ENCODE measurements at places on chromosomes 1 and 21.
A peak's percentile ranks its signal among the peaks of the same experiment; 100 is the strongest.

DNA sequence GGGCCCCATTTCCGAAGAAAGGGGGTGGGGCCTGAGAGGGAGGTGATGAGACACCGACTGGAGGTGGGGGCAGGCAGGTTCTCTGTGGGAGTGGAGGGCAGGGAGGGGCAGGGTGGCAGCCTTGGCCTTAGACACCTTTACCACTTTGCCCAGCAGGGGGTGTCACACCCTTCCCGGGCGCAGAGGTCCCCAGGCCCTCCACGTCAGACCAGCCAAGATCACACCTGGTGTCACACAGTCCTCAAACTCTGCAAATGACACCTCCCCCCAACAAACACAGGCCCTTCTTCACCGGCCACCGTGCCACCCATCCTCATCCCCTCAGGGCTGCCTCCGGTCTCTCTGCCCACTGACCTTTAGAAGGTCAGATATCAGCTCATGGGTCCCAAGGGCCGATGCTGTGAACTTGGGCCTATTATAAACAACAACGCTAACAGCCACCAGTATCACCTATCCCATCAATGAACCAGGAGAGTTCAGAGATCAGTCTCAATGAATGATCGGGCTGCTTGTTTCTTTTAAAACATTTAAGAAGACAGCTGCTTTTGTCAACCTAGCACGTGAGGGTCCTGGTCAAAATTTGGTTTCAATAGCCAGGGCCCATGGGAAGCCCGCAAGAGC lies 103.9 kb downstream of the CASZ1 start:
- no peak for DNase-seq

- DNase-seq = no peak
Measured at GRCh38 chr1:58927041-58927721, 143.3 kb upstream of the JUN start.

- no peak for DNase-seq
Measured at GRCh38 chr1:53577761-53578100, 118.5 kb downstream of the DMRTB1 start.

GRCh38 chr1:29519788-29520110 lies 283.4 kb downstream of the PTPRU start:
- no peak for DNase-seq

GRCh38 chr1:179313004-179313403 lies 19.4 kb downstream of the SOAT1 start:
- no peak for DNase-seq

DNA sequence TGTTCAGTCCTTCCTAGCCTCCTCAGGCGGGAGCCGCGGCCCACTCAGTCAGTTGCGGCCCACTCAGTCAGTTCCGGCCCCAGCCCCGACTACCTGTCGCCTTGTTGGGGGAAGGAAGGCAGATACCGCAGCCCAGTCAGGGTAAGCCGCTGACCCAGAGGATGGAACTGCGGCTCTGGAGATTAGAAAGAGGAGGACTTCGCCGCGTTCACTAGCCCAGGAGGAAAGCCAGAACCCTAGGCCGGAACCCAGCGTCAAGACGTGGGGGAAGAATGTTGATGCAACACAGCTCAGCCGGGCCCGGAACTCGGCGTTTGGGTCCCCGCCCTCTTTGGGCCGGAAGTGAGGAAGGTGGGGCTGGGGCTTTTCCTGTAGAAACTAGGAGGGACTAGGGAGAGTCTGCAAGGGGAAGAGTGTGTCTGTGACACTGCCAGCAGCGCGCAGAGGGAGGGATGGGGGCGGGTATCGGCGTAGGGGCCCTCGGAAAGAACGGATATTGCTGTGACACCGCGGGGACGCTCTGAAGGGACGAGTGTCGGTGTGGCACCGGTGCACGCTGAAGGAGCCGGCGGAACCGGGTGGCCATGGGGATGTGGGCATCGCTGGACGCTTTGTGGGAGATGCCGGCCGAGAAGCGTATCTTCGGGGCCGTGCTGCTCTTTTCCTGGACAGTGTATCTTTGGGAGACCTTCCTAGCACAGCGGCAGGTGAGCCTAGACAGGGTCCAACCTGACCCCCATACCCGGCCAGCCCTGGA lies at the start of gene ZMPSTE24:
Gene ZMPSTE24, plus strand, starts transcription at position 549 of the 757 bp plus-strand sequence. Its CDS starts 36 bp downstream, at position 585.
- peak; percentile 92 for DNase-seq

DNA sequence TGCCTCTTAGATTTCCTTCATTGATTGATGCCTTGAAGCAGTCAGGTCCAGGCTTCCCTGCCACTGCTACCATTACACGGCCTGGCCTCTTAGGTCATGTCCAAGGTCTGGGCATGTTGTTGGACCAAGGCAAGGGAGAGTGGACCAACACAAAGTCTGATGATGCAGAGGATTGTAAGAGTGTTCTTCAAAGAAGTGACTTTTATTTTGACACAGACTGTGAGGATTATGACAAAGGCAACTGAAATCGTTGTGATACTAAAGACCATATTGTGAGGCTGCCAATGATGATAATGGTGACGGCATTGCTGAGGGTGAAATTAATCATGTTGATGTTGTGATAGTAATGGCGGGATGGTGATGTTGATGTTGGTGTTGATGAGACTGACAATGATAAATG lies 149.5 kb downstream of the GRIK3 start:
- no peak for DNase-seq

GRCh38 chr1:25167269-25168192 lies 64.8 kb downstream of the SYF2 start:
- DNase-seq = no peak

DNA sequence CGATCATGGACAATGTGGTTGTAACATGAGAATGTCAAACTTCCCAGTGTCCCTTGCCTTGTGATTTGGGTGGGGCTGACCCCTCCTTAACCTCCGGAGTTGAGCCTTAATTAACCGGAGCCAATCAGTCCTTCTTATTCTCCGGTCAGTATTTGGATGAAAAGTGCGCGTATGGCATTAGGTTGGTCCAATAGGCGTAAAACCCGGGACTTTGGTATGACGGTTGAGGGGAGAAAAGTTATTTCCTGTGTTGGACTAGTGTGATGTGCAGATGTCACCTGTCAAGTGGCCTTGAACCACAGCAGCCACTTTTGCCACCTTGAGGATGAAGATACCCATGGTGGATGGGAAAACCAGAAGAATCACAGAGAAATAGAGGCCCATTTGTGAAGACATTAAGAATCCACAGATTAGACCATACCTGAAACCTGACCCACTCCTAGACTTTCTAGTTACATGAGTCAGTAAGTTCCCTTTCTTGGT lies 5.1 kb downstream of the PAFAH2 start:
- DNase-seq = no peak

DNA sequence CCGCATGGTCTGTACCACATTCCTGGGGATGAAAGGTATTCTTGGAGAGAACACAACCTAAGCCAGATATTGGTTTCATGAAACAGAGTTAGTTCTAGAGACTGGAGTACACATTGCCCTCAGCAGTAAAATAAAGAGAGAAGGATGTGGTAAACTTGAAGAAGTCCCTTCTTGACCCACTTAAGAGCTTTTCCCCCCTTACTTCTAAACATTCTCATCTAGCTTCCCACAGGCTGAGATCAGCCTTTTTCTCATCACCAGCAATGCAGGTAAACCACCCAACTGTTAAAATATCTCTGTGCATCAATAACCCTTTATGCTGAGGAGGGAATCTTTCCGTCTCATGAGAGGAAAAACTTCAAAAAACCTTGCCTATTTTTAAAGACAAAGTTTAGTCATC lies 62.6 kb downstream of the SUSD4 start:
- DNase-seq = no peak

DNA sequence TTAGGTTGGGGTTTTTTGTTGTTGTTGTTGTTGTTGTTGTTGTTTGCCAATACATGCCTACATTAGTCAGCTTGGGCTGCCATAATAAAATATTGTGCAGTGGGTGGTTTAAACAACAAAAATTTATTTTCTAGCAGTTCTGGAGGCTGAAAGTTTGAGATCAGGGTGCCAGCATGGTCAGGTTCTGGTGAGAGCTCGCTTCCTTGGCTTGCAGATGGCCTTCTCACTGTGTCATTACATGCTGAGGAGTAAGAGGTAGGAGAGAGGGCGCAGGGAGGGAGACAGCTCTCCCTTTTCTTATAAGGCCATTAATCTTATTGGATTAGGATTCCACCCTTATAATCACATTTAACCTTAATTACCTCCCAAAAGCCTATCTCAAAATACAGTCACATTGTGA lies 52.7 kb downstream of the DIRAS3 start:
- DNase-seq = no peak

DNA sequence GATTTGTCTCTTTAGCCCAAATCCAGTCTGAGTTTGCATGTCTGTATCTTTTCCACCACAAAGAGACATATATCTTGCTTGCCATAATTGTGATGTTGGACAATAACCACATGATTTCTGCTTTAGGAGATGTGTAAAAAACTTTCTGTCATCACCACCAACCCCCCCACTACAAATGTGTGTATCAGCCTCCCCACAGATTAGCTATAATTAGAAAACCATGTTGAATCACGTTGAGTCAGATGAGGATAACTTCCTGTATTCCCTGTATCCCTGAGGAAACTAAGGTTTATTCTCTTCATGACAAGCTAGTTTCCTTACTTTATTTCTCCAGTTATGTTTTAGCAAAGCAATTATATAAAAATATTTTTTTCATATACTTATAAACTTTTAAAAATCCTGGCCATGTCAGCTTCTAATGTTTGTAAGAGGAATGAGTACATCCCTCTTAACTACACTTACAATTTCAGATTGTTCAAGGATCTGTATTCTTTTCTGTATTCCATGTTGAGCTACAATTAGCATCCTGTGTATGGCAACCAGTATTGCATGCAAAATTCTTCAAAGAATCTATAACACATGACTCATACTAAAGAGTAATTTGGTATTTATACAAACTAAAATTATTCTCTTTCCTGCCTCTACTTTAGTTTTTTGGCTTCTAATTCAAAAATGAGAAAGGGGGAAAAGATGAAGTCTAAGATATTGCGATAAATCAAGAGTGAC lies 143.0 kb downstream of the FMN2 start:
- DNase-seq = peak; percentile 64

- no peak for DNase-seq
Measured at GRCh38 chr1:231232870-231233734, 7.9 kb upstream of the GNPAT start.

- peak; percentile 65 for DNase-seq
Measured at GRCh38 chr1:98210064-98210463, 289.2 kb upstream of the DPYD start.

DNA sequence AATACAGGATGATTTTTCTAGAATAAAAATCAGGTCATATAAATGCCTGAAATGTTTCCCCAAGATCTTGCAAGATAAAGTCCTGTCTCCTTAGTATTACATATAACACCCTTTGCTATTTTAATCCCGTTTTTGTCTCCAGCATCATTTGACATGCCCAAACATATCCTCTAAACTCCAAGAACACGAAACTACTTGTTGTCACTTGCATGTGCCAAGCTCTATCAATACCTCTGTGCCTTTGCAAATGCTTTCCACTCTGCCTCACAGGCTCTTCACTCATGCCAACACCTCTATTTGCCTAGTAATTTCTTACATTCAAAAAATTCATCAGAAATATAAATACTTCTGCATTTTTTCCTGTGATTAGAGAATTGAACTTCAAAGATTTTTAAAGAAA lies 37.9 kb downstream of the LRRIQ3 start:
- no peak for DNase-seq

DNA sequence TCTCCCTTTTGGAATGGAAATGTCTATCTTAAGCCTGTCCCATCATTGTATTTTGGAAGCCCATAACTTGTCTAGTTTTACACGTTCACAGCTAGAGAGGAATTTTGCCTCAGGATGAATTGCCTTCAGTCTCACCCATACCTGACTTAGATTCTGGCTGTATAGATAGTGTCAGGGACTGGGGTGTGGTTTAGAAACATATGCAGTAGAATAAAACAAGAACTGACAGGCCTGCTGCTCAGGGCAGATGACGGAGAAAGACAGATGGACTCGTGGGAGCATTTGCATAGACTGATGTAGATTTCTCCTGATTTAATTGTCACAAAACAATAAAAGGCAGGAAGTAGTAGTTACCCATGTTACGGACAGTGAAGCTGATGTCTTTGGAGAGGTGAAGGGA lies 166.7 kb downstream of the UCK2 start:
- no peak for DNase-seq

- no peak for DNase-seq
Measured at GRCh38 chr21:38816400-38816977, 10.8 kb downstream of the ETS2 start.

GRCh38 chr1:229848752-229849677 lies 218.0 kb upstream of the GALNT2 start:
- DNase-seq = no peak

DNA sequence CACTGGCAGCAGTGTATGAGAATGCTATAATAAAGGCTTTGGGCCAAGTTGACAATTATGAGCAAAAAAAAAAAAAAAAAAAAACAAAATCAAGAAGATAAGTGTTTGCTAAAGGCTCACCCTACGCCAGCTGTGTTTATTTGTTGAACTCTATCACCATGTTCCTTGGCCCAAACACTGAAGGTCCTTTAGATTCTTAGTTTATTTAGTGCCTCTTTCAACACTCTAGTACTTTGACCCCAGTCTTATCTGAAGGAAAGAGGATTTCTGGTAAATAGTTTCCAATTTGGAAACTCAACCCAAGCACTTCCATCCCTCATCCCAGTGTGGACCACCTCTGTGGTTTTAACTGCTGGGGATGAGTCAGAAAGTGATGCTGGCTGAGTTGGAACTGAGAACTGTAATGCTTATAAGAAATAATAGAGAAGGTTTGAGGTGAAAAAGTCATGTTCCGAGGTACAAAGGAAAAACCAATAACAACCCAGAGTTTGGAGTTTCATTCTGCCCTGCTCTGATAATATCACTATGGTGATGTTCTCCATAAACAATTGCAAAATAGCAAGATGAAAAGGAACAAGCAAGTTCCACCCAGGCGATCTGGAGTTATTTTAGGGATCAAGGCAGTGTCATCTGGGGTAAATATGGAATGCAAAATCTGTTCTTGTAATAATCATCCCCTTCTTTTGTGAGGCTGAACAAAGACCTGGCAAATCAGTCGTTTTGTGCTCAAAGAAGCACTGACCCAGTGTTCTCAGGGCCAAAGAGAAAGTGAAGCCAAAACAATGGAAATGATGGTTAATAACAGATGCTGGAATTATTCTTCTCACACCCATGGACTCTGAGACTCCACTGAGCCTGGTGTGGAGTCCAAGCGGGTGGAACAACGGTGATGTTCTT lies 19.7 kb upstream of the CAPZB start:
- DNase-seq = peak; percentile 68

DNA sequence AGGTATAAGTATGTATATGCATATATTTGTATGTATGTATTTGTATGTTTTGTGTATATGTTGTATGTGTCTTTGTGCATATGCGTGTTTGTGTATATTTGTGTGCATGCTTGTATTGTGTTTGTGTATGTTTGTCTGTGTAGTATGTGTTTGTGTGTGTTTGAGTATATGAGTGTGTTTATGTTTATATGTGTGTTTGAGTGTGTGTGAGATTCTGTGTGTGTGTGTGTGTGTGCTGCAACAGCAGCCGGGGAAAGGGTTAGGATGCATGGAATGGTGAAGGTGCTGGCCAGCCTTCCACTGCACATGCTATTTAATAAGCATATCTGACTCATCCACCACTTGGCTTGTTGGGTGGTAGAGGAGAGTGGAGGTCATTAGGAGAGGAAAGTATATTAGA lies 46.6 kb upstream of the RAB4A start:
- DNase-seq = no peak

DNA sequence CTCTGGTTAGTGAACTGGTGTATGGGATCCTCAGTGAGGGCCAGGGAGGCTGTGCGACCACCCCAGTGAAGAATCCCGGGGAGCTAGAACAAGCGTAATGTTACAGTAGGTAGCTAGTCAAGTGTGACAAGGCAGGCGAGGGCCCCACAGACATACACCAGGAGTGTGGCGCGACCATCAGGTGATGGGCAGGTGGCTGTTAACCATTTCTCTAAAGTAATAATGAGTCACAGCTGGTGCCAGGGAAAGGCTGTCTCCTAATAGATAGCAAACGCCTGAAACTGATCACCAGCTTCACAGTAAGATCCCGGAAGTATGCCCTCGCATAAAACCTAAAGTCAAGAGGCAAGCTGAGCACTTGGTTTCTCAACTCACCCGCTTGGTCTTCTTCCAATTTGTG lies 40.5 kb upstream of the TARBP1 start:
- DNase-seq = no peak

Data from skeletal muscle cell (primary cell).